Stimulated activated CD8-positive, alpha-beta memory T cell treated with anti-CD3 and anti-CD28 coated beads, Interleukin-4, amount 100 ng/mL, for 24 hours (primary cell): ENCODE measurements at places on chromosomes 4 and X.

DNA sequence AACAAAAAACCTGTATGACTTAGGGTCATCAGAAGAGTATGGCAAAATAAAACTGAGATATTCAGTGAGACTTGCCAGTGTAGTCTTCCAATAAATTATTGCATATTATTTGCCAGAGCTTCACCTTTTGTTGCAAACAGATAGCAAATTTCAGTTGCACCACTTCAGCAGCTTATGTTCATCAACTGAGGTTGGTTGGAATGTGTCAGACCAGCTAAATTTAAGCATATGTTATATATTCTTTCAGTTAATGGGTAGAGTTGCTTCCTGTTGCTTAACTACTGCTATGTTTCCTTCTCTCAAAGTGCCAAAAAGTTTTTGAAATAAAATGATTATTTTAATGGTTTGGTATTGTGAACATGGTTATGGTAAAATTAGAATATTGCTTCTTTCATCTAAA is 61.5 kb downstream of the GALNT7 start:
- no peak for DNase-seq

GRCh38 chrX:150694738-150695410 is 1.7 kb downstream of the MTMR1 start:
- DNase-seq, result no peak

GRCh38 chr4:174763454-174764104 is 65.5 kb downstream of the GLRA3 start:
- DNase-seq, result no peak

DNA sequence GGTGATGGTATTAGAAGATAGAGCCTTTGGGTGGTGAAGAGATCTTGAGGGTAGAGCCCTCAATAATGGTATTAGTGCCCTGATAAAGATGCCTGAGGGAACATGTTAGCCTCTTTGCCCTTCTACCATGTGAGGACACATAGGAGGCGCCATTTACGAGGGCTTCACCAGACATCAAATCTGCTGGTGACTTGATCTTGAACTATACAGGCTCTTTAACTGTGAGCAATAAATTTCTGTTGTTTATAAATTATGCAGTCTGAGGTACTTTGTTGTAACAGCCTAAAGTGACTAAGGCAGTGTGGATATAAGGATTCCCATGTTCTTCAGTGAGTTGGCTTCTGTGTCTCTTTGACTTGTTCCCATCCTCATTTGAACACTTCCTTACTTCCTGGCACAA is 11.8 kb downstream of the MOB1B start:
- no peak for DNase-seq

DNA sequence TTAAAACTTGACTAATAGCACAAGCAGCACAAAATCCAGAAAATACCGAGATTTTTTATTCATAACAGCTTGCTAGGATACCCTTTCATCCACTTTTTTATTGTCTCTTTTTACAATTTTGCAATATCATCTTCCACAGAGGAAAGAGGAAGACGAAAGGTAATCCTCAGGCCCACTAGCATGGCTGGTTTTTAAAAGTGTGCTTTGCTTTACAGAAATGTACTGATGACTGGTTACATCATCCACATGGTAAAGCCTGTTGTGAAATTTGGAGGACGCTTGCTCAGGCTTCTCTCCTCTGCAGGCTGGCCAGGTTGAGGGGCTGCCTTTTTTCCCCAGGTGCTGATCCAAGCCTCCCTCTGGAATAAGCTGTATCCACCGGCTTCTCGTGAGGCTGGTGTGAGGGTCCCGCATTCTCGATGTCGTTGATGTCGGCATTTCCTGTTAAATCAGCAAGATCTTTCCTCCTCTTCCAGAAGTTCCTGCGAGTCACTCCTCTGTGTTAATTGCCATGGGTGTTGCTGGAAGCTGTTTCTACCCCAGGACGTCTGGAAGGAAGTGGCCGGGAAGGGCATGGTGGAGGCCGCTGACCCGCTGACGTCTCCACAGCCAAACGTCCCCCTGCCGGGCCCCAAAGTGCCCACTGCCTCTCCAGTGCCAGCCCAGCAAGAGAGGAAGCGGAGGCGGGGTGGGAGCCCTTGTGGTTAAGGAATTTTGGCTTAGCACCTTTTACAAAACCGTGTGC is 5.8 kb upstream of the DGKQ start:
- DNase-seq, result no peak

DNA sequence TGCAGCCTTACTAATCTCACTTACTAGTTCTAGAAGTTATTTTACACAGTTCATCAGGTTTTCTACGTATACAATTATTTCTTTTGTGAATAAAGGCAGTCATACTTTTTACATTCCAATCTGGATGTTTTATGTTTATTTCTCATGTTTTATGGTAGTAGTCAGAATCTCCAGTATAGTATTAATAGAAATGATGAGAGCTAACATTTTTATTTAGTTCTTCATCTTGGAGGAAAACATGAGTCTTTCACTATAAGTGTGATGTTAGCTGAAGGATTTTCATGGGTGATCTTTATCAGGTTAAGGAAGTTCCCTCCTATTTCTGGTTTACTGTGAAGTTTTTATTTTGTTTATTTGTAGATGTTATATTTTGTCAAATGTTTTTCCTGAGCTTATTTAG is 256.1 kb upstream of the GIMD1 start:
- DNase-seq, result no peak

- no peak for DNase-seq
Observed at GRCh38 chr4:185671066-185671465, 135.8 kb upstream of the PDLIM3 start.

DNA sequence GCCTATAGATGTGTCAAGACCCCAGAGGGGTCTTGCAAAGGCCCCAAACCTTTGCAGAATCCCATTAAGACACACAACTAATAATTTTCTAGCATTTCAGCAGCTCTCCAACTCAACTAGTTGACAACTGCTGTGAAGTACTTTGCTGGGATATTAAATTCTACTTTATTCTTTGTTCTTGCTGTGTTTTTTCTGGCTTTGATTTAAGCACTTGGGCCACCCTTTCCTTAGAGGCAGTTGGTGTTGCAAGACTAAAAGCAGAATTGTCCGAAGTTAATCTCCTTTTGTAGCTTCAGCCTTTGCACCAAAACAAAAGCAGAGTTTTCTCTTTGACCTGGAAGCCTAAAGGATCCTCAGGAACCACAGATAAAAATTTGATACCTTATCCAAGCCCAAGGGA is 353.1 kb upstream of the CLNK start:
- no peak for DNase-seq

GRCh38 chr4:53703267-53703655 is 112.0 kb upstream of the LNX1 start:
- no peak for DNase-seq

DNA sequence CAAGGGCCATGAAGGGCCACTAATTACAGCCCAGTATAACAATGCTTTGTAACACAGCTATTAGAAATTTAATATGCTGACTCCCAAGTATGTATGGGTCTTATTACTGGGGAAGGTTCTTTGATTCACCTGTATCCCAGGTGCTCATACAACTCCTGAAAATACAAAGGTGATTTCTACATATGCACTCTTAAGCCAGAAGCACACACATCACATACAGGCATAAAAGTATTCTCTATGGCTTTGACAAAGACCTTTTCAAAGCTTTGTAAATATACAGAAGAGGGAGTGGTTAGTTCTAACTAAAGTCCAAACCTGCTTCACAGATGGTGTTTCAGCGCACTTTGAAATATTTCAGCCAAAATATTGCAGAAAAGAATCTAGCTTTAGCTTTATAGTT is 191.5 kb downstream of the SNCA start:
- DNase-seq, result no peak

DNA sequence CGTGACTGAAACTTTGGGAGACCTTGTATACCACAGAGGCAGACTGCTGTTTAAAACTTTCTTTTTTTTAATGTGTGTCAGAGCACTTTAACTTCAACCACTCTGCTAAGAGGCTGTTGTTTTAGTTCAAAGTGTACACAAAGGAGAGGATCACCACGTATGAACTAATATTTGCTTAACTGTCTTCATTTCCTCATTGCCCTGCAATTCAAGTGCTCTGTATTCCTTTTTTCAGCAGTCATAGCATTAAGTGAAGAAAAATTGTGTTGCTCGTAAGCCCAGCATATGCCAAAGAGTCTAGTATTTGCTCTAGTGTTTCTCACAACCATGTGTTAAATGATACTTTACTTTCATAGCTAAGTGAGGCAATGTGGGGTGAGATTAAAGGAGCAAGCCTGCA is 63.0 kb upstream of the HHIP start:
- no peak for DNase-seq

GRCh38 chr4:120694973-120695372 is 227.6 kb downstream of the PRDM5 start:
- no peak for DNase-seq

- DNase-seq, result no peak
Observed at GRCh38 chr4:16253127-16253960, 27.1 kb upstream of the TAPT1 start.

DNA sequence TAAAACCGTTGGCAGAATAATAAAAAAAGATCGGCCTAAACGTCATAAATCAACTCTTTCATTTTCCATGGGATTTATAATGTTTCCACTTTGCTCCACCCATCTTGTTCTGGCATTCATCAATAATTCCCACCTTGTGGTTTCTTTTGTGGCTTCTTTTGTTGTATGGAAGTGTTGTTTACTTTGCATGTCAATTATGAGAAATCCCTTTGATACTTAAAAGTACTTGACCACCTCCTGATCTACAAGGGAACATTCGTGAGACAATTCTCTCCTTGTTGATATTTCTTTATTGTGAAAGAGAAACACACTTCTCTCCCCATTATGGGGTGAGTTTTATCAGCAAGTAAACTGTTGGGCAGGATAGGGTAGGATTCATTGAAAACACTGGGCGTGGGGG is 2.8 kb downstream of the AMELX start:
- no peak for DNase-seq

DNA sequence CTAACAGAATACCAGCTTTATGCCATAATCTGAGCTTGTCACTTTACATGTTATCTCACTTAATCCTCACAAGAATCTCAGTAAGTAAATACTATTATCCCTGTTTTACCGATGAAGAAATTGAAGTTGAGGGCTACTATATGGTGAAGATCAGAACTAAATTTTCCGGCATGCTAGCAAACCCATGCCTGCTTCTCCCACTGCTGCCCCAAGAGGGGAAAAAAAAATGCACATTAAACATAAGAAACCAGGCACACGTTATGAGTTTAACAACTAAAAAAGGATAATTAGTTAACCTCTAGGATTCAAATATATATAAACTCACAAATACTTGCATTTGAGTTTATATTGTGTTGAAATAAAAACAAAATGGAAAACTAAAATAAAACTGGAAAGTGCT is 10.8 kb downstream of the SLC10A7 start:
- no peak for DNase-seq

DNA sequence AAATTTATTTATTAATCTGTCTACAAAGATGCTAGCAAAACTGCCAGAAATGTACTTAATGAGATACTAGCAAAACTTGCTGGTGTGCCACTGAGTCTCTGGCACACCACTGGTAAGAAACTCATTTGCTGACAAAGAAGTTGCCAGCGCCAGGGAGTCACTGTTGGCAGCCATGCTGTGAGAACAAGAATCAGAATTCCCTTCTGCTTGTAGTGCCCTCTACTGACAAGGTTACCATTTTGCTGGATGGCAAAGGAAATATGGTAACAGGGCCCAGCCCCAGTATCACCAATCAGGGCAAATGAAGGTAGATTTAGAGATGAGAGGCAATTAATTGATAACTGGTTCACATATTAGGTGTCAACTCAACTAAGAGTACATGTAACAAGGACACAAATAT is 750.1 kb upstream of the ADGRL3 start:
- DNase-seq, result no peak

DNA sequence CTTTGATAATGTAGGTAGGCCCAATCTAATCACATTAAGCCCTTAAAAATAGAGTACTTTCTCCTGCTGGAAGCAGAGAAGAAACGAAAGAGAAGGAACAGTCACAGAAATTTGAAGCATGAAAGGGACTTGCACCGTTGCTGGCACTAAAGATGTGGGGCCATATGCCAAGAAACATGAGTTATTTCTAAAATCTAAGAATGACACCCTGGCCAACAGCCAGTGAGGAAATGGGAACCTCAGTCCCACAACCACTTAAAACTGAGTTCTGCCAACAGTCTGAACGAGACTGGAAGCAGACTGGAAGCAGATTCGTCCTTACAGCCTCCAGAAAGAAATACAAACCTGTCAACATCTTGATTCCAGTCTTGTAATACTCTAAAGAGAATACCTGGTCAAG is 70.1 kb downstream of the CENPC start:
- no peak for DNase-seq

- no peak for DNase-seq
Observed at GRCh38 chr4:172657081-172657480, 511.5 kb upstream of the GALNT7 start.

- DNase-seq, result no peak
Observed at GRCh38 chrX:132876523-132877338, 81.7 kb downstream of the HS6ST2 start.
